ENCODE measurements at places on chromosomes 7 and 10.
A peak's percentile ranks its signal among the peaks of the same experiment; 100 is the strongest.

DNA sequence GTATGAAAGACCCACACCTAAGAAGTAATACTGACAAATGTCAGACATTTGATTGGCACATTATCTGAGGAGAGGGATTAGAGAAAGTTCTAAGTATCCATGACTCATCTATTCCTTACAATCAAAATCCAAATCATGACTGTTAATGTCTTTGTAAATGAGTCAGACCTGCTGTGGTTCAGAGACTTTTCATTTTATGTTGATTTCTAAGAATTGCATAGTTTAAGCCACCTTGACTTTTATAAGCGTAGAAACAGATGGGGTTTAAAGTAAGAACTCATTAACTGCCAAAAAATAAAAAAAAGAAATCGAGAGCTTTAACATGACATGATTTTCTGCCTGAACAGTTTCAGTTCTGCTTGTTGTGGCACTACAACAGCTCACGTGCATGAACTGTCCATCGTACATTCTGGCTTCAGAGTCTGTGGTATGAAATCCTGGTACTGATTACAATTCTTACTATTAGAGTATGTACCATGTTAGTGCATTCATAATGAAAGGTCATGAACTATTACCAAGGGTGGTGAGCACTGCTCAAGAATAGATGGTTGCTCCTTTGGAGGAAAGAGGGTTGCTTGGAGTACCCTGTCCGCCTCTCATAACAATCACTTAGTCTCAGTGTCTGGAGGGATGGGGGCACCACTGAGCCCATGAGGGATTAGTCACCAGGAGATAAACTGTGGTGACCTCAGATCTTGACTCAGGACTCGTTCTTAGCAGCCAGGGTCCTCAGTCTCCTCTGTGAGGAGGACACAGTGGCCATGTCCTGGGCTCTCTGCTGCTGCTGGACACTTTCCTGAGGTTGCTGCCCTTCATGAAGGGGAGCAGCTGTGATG, 42.2 kb downstream of the ACSM6 start:
- no peak for DNase-seq

DNA sequence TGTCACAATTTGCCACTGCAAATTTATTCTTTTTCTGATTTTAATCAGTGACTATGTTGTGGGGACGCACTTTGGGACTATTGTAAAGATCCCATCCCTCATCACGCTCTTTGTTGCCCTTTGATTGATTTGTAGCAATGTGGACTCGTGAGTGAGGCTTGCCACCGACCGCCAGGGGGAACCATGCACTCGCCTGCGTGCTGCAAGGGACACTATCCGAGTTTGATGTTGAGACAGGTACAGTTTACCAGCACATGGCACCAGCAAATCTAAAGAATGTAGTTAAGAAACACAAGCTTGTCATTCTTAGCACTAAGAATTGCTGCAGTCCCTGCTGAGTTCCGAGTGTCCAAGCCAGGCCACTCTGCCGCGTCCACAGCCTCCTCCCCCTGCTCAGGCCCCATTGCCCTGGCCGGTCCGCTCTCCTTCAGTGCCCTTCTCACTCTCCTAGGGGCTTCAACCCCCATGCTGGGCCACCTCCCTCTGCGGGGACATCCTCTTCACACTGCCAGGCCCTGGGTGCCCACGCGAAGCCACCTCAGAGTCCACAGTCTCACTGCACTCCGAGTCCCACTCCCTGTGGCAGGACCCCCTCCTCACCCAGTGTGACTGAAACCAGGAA, 2.0 kb upstream of the SFTPA2 start:
- peak; percentile 25 for DNase-seq

- no peak for DNase-seq
Observed at GRCh38 chr10:116287906-116288501, 15.0 kb upstream of the GFRA1 start.

GRCh38 chr10:44400541-44400940, 15.6 kb upstream of the CXCL12 start:
- no peak for DNase-seq

GRCh38 chr10:30821261-30821993, 191.9 kb upstream of the LYZL2 start:
- no peak for DNase-seq

DNA sequence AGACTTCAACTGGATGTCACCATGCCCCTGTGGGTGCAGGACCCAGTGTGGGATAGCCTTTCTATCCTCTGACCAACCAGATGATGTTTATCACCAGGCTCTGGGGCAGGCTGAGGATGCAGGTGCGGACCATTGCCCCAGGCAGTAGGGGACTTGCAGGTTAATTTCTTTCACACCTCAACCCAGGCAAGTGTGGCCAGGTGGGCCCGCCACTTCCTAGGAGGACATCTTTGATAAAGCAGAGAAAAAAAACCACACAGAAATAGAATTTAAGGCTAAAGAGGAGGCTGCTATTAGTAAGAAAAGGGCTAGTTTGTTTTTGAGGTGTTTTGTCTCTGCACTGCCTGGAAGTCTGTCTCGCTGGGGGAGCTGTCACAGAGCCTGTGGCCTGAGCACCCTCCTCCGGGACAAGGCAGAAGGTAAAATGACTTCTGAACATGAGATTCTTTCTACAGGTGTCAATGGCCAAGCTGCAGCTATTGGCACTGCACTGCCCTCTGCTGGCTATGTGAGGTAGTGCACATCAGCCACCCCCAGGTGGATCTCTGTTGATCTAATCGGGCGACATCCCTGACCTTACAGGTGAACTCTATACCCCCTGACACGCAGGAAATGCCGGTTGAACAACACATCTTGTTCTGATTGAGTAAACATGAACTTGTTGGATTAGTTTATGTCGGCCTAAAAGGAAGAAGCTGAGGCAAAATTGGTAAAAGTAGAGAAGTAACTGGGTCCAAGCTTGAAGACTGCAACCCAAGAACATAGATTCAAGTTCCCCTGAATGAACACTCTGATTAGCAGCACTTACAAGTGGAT, 21.0 kb downstream of the UPP1 start:
- peak; percentile 64 for DNase-seq

- no peak for DNase-seq
Observed at GRCh38 chr10:13587391-13587790, 626 bp downstream of the PRPF18 start.

GRCh38 chr7:41116817-41117216, 586.1 kb downstream of the INHBA start:
- no peak for DNase-seq

GRCh38 chr7:96322373-96322695, 436 bp upstream of the SLC25A13 start:
- DNase-seq: no peak

DNA sequence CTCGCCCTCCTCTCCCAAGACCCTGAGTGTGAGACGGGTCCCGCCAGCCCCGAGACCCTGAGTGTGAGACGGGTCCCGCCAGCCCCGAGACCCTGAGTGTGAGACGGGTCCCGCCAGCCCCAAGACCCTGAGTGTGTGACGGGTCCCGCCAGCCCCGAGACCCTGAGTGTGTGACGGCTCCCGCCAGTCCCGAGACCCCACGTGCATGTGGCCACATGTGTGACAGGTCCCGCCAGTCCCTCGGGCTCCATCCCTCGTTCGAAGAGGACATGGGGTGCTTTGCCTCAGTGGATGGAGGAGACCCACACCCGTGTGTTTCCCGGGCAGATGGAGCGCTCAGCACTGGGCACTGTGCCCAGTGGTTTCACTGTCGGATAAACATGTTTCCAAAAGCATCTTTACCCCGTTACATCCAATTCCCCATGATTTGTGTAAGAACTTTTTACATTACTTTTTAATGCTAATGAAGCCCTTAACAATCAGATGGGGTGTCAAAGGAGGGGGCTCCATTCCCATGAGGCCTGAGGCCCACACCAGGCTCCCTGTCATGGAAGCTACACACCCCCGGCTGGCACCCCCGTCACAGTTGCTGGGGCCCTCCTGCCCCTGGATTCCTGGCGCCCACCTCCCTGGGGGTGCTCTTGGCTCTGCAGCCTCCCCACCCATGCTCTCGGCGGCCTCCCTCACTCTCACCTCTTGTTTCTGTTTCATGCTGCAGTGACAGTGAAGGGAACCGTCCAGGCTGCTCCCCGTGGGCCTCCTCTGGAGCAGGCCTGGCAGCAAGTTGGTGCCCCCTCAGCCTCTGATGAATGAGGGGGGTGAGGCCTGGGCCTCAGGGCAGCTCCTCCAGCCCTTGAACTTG, 48.5 kb upstream of the CFAP46 start:
- DNase-seq: no peak

DNA sequence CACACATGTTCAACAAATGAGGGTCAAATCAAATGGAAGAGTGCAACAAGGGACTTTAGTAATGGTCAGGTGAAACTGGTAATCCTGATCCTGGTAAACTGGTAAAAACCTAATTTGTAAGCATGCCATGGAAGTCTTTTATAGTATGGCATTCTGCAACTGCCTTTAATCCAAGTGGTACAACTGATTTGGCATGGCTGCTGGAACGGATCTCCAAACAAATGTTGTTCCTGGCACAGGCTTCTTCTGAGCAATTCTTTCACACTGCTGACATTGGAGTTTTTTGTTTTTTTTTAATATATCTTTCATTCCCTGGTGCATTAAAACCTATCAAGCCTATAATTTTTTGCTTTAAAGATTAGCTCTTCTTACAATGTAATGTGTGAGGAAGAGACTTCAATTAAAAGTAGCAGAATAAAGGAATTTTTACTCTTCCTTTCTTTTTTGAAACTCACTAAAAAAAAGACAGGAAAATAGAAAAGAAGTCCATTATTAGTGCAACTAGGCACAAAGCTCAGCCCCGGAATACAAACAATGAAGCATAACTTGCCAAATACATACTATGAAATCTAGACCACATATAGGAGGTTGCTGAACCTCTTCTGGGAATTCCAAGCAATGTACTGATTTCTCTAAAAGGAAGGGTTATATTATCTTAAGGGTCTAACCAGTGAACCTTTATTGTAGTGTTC, 79.3 kb upstream of the OIT3 start:
- no peak for DNase-seq

GRCh38 chr10:124250506-124250905, 157.1 kb upstream of the CHST15 start:
- no peak for DNase-seq

- peak; percentile 30 for DNase-seq
Observed at GRCh38 chr7:129831424-129832058, 121.2 kb downstream of the UBE2H start.

GRCh38 chr7:38507384-38507783, 123.8 kb downstream of the AMPH start:
- no peak for DNase-seq

DNA sequence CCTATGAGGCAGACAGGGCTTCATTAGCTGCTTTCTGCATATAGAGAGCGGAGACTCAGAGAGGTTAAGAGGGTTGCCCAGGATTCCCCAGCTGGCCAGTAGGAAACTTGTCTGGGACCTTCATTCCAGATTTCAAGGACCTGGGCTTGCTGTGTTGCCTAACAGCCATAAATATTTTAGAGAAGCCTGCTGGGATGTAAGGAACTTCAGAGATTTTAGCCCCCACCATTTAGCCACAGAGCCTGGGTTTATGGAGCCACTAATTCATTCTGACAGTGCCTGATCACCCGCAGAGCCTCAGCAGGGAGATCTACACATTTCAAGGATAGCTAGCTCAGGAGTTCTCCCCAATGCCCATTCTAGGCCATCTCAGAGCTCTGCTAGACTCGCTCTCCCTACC, 56.6 kb upstream of the TRUB1 start:
- no peak for DNase-seq

DNA sequence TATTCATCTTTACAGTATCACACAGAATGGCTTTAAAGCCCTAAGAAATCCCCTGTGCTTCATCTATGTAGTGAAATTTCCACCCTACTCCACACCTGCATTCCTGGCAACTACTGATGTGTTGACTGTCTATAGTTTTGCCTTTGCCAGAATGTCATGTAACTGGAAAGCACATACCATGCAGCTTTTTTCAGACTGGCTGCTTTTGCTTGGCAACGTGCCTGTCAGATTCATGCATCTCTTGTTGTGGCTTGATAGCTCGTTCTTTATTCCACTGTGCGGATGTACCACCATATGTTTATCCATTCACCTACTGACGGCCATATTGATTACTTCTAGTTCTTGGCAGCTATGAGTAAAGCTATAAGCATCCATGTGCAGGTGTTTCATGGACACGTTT, 30.6 kb downstream of the RBM17 start:
- DNase-seq: no peak

DNA sequence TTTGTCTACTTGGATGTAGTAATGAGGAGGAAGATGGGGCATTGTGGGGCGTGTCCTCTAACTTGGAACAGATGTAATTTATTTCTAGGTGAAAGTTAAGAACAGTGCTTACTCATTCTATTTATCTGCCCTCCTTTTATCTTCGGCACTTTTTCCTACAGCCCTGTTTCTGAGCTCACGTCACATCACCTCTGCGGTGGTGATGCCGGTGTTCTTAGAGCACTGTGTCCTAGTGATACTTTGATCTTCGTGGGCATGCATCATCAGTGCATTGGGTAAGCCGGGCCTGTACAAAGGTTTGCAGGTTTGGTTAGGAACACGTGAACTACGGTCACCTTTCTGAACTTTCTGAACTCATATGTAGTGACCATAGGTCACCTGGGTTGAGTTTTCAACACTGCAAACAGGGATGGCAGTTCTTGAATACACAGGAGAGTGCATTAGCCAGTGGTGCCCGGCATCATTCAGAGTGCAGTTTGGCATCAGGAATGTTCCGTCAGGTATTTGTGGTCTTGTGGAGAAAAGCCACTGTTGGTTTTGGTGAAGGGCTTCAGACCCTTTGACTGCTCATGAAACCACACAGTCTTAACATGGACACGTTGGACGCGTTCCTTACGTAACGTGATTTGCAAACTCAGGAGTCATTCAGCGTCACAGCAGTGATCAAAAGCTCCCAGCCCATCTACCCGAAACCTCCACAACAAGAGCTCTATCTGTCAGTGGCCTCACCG, 5.6 kb downstream of the POR start:
- DNase-seq: peak; percentile 56

DNA sequence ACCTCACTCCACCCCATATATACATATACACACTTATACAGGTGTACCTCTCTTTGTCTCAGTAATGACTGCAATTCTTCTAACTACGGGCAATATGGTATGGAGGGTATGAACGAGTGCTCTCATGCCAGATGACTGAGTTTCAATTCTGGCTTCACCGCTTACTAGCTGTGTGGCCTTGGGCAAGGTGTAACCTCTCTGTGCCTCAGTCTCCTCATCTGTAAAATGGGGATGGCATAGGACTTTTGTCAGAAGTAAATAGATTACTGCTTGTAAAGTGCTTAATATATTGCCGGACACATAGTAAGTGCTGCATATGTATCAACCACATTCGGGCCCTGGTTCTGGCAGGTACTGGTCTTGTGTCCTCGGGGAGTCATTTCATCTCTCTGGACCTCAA, 60.1 kb upstream of the IFRD1 start:
- DNase-seq: no peak

GRCh38 chr7:37942934-37943610, 22.6 kb downstream of the EPDR1 start:
- peak; percentile 60 for DNase-seq

Data from gastrocnemius medialis (tissue), 4 donors.